Renal cortex interstitium (tissue), 15 donors: ENCODE measurements at places on chromosomes 7 and 10. TPM values are rescaled to one million over a fixed set of nuclear protein-coding genes. Genes with fewer than 3 reads are reported as not detected.

DNA sequence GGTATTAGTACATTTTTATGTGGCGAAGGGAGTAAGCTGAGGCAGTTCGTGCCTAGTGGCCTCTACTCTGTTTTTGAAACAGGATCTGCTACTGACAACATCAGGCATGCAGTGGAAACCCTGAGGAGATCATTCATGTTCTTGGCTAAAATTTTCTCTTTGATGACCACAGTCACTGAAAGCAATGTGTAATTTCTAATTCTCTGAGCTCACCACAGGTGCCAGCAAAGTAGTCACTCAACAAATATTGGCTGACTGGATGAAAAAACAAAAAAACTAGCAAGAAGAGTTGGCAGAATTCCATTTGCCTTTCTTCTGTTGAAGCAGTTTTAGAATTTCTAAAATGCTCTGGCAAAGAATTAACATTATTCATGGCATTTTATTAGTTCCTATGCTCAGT is 176.5 kb upstream of the KCTD7 start:
- DNase-seq = no peak

GRCh38 chr10:126599949-126600682 is 70.4 kb downstream of the C10orf90 start:
- no peak for DNase-seq

DNA sequence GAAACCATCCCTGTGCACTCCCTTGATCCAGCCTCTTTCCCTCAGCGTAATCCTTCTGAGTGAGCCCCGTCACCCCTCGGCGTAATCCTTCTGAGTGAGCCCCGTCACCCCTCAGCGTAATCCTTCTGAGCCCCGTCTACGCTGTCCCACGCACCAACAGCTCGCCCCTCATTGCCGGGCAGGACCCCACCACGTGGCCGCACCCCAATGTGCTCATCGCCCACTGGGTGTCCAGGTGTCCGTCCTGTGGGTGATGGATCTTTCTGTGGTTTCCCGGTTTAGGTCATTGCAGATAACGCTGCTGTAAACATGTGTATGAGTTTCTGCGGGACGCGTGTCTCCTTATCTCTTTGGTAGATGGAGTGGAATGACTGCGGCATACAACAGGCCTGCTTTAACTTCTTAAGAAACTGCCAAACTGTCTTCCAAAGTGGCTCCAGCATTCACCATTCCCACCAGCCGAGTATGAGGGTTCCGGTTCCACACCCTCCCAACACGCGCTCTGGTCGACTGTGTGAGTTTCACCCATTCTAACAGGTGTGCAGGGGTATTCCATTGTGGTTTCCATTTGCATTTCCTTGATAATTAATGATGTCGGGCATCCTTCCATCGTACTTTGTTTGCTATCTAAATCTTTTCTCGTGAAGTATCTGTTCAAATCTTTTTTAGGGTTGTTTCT is 42.1 kb upstream of the NKX6-2 start:
- no peak for DNase-seq

DNA sequence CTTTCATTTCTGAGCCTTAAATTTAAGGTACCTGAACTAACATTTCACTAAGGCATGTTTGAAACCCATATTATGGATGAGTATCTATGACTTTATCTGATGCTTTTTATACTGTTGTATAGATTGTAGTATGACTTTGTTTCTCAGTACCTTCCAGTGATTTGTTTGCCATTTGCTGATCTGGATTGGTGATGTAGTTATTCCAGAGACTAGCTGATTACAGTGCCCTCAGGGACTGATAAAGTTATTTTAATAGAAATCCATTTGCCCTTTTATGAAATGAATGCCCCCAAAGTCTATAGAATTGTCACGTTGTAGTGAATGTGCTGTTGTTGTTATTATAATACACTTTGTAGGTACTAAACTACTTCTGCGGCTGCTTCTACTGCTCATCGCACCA is 385.4 kb upstream of the LRGUK start:
- no peak for DNase-seq

GRCh38 chr10:46106410-46107255 is 60.6 kb upstream of the MSMB start:
- DNase-seq = peak; percentile 42

DNA sequence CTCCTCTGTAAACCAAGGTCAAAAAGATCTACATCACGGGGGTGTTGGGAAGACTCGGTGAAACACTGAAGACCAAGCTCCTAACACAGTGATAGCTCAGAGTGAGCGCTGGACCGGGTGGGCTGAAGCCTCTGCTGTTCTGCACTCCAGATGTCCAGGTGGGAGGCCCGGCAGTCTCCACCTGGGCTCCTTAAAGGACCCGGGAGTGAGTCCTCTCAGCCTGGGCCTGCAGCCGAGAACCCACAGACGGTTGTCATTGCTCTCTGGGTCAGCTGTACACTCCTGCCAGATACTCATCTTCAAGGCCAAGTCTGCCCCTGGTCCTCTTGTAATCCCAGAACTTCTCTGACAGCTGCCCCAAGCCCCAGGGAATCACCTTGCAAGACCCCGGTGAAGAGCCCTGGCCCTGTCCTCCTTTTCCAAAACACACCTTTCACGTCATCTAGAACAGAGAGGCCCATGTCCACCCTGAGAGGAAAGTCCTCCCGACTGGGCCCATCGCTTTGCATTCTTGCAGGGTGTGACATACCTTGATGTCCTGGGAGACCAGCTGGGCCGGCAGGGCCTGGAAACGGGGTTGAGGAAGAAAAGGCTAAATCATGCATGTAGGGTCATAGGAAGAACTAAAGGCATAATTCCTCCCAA is 43.7 kb downstream of the COL17A1 start:
- no peak for DNase-seq

DNA sequence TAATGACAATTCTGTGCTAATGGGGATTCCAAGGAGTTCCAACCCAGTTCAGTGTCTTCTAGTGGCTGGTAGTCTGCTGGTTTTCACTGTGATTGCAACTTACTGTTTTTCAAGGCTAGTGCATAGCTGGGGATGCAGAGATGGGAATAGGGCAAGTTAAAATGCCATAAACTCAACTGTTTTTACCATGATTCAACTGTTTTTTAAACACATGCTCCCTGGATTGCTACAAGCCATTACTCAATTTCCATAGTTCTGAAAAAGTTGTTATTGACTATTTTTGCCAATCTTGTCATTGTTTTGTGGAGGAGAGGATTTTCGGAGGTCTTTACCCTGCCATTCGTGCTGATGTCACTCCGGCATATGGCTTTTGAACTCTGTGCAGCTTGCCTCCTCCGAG is 245.3 kb downstream of the SUGCT start:
- DNase-seq = no peak

DNA sequence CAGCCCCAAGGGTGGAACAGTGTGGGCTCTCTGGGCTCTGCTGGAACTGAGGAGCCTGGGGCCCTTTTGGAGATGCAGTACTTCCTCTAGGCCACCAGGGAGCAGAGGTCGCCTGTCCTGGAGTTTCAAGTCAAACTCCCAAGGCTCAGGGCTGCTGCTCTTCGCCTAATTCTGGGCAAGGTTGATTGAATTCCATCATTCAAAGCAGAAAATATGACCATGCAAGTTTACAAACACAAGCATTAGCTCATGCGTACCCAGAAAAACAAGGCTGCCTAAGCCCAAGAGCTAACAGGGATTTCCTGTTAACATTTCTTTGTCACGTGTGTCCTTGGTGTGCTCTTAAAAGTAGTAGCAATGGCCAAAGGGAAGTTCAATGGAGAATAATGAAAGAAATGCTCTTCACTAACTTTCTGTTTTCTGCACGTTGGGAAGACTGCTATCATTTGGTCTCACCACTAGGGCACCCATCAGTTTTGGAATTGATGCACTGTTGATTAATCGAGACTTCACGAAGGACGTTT is 20.1 kb downstream of the LDB3 start:
- DNase-seq = no peak

DNA sequence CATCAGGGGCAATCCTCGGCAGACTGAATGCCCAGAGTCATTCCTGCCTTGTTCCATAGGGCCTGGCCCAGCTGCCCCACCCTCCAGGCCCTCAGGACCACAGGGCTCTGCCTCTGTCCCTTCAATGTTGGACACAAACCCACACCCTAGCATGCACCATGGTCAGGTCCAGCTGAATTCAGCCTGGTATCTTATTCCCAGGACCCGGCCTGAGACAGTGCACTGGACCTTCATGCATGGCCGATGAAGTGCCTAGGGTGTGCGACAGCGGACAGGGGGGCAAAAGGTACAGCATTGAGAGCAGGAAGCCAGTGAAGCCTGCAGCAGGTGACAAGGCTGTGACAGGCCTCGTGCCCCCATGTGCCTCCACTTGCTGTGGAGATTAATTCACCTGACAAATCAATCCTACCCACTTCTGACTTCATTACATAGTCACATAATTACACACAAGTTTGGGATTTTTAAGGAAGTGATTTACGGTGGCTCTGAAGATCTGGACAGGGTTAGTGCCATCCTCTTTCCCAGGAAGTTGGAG is 261.9 kb downstream of the GRID1 start:
- no peak for DNase-seq

DNA sequence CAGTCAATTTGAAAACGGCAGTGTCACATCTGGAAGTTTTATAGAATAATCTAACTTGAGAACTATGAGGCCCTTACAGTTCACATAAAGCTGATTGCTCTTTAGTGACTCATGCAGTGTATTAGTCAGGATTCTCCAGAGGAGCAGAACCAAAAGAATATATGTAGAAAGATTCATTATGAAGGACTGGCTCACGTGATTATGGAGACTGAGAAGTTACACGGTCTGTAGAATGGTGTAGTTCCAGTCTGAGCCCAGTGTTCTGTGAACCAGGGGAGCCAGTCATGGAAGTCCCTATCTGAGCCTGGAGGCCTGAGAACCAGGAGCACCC is 21.5 kb downstream of the RBM33 start:
- no peak for DNase-seq

GPR26 gene
- not detected for polyA plus RNA-seq

ODAD2 gene
- polyA plus RNA-seq = 0.73 TPM

PTF1A gene
- not detected for polyA plus RNA-seq

C10orf88 gene
- 22.1 TPM for polyA plus RNA-seq

TMEM229A gene
- not detected for polyA plus RNA-seq

IFIT2 gene
- 8.8 TPM for polyA plus RNA-seq

STEAP4 gene
- 0.18 TPM for polyA plus RNA-seq
